Fibroblast of skin of left biceps (primary cell): ENCODE measurements at places on chromosomes 4 and X.

DNA sequence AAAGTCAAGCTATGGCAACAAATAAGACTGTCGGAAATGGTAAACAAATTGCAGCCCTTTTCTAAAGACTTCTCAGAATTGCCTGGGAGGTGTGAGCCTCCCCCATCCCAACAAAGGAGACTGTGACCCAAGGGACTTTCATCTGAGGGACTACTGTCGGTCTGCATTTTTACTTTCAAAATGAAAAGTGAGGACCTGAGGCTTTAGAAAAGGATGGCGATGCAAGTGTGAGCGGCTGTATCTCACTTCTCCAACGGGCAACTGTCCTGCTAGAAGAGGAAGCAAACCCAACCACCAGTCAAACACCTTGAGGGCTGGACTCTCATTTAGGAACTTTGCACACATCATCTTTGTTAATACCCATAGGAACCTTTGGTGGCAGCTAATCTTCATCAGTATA is 62.6 kb upstream of the CLNK start:
- DNase-seq = no peak

DNA sequence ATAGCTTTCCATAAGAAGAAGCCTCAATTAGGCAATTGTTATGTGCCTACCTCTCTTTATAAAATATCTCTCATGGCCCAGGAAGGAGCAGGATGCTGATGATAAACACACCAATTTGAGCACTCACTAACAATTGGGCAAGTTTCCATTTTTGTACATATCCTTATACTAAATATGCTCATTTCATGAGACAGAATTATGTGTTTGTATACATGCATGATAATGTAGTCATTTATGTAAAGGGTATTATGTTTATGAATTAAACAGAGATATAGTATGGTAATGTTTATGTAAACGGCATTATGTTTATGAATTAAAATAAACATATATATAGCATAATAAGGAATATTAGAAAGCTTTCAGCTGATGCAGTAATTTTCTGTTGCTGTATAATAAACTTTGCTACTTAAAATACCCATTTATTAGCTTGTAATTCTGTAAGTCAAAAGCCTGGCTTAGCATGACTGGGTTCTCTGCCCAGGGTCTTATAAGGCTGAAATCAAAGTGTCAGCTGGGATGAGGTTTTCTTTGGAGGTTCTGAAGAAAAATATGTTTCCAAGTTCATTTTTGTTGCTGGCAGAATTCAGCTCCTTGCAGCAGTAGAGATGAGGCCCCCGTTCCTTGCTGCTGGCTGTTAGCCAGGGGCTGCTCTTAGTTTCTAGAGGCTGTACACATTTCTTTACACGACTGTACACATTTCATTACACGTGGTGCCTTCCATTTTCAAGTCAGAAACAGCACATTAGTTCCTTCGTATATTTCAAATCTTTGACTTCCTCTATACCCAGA is 89.0 kb downstream of the GLRA2 start:
- DNase-seq = no peak

- DNase-seq = no peak
Measured at GRCh38 chrX:12002876-12003275, 135.4 kb upstream of the FRMPD4 start.

GRCh38 chrX:126967225-126967624 is 147.7 kb downstream of the PRR32 start:
- no peak for DNase-seq

DNA sequence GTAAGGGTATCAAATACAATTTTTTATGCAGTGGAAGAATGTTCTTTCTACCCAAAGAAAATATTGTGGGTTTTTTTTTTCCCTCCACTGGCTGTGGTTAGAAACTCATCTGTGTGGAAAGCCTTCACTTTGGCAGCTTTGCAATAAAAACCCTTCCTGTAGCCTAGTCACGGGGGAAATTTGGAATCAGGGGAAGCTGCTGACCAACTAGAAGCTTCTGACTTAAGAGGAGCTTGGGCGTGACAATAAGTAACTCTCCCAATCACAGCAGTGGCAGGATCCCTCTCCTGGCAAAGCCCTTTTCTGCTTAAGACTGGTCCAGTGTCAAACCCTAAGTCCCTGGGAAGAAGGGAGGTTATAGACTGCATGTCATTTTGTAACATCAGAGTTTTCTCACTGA is 87.9 kb downstream of the LRRC66 start:
- DNase-seq = peak; percentile 15

GRCh38 chrX:124736553-124737270 is 390.3 kb downstream of the SH2D1A start:
- no peak for DNase-seq

GRCh38 chr4:41442810-41443209 is 95.1 kb upstream of the LIMCH1 start:
- DNase-seq = no peak

DNA sequence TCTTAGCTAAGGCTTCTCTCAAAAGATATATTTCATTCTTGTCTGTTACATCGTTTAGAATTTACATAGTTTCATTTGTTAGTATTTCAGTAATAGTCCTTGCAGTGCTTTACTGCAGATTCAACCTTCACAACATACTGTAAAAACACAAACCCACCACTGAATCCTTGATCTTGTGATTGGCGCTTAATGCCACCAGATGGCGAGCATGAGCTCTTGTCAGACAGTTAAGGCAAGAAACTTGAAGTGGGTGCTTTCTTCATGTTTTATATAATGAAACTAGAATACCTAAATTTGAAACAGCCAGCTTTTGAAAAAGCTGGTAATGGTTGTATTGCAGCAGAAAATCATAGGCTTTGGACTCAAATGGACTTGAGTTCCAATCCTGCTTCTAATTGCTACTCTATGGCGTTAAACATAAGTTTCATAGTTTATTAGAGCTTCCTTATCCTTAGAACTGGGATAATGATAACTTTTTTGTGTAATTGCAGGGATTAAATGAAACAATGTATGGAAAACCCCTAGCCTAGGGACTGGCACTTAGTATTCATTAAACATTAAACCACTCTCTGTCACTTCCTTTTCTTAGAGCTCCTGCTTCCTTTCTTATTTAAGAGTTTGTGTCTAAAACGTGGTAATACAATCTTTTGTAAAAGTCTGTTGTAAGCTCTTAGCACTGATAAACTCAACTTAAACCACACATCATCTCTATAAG is 95.1 kb downstream of the USP9X start:
- DNase-seq = no peak

GRCh38 chr4:138522366-138522765 is 280.2 kb upstream of the SLC7A11 start:
- DNase-seq = no peak
